GM13977 (cell line): ENCODE measurements at places on chromosomes 16 and 17.
A peak's percentile ranks its signal among the peaks of the same experiment; 100 is the strongest.

DNA sequence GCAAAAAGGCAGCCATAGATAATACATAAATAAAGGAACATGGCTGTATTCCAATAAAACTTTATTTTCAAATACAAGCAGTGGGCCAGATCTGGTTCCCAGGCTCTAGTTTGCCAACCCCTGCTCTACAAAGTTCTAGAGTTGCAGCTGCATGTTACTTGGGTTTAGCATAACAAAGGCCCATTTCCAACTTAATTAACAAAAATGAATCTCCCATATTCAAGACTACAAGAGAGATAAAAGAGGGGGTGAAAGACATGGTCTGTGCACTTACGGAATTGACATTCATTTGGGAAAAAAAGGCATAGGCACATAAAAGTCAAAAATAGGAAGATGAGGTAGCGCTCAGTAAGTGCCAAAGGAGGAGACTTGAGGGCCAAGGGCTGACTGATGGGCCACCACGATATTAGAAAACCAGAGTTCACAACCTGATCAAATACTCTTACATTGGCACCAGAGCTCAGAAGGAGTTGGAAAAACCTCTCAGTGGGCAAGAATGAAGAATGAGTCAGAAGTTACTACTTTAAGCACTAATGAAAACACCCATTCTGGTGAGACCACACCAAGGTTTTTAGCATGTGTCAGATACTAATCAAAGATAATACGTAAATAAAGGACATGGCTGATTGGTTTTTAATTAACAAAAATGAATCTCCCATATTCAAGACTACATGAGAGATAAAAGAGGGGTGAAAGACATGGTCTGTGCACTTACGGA lies 164.0 kb downstream of the VPS53 start:
- DNase-seq, result no peak

DNA sequence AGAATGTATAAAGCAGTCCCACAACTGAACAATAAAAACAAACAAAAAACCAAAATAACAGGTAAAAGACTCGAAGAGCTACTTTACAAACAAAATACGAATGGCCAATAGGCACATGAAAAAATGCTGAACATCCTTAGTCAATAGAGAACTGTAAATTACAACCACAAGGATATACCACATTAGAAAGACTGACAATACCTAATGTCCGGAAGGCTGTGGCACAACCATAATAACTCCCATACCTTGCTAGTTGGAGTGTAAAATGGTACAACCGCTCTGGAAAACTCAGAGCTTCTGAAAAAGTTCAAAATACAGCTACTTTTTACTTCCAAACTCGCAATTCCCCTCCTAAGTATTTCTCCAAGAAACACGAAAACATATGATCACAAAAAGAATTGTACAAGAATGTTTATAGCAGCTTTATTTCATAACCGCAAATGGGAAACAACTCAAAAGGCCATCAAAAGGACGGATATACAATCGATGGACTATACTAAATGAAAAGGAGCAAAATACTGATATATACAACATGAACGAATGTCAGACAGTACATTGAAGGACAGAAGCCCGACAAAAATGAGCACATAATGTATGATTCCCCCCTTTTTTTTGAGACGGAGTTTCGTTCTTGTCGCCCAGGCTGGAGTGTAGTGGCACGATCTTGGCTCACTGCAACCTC lies 2.3 kb downstream of the TP53 start:
- DNase-seq, result no peak

DNA sequence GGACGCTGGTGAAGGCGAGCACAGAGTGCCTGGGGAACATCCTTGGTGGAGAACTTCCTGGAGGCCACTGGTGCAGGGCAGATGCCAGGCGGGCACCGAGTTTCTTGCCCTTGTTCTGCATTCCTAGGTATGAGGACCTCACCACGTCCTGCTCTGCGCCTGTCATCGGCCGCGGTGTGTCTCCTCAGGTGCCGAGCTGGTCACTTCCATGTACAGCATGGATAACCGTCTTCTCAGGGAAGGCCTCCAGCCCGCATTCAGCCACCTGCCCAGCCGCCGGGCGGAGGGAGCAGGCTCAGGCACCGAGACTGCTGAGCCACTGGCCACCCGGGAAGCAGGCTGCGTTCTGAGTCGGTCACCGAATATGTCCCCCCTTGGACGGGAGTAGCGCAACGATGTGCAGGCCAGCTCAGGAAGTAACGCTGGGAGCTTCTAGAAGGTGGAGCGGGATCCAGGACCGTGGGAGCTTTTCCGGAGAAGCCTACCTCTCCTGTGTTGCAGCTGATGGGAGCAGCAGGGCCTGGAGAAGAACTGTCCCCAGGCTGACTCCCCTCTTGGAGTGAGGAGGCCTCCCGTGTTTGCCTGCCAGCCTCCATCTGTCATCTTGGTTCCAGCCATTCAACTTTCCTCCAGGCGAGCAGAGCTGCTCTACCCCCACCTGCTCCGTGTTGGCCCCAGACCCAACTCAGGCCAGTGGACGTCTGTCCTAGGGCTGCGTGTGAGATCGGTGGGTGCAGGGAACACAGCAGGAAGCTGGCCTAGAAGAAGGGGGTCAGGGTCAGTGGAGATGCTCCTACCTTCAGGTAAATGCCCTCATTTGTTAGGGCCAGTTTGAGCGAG lies 2.1 kb upstream of the BAIAP2 start:
- no peak for DNase-seq

DNA sequence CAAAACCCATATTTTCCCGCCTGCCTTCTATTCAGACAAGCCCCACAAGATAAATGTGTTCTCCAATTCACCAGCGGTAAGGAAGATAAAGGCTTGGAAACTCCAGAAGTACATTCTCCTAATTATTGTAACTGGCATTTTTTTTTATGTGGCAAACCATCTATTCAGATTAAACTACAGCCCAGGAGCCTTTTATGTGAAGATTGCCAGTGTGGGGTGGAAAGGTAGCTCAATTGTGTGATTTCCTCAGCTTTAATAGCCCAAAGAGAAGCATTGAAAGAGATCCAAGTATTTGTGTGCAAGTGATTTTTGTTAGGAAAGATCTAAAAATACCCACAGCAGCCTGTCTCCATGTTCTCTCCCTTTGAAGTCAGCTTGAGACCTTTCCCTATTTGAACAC lies 451.4 kb upstream of the CCL2 start:
- DNase-seq, result no peak

GRCh38 chr17:69588316-69588715 lies 173.8 kb downstream of the MAP2K6 start:
- DNase-seq, result no peak

DNA sequence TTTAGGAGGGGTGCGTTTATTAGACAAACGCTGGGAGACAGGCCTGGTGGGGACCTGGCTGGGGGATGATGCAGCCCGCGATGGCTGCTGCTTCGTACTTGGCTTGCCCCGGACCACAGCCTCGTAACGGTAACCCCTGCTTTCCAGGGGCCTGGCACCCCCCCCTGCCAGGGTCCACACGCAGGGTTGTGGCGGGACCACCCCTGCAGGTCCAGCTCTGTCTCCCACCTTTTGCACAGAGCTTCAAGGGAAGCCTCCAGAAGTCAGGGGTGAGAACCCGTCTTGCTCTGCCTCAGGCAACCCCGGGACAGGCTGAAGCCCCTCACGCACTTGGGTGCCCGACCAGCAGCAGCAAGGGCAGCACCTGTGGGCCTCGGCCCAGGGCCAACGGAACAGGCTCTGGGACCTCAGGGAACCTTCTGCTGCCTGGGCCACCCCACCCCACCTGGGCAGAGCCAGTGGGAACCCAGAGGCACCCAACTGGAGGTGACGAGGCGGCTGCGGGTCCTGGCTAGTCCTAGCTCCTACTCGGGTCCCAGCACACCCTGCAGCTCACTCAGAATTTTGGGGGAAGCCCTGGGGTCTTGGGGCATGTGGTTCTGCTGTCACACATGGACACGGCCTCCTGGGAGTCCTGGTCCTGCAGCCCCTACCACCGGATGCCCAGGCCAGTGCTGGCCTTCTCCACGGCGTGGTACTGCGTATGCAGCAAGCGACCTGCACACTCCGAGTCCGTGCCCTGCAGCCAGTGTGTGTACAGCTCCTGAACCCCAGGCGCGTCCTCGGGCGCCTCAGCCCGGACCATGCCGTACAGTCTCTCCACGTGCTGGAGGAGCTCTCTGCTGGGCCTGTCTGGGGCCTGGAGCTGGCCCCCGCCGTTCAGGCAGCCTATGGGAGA lies 3.1 kb downstream of the HAGHL start:
- no peak for DNase-seq

- no peak for DNase-seq
Measured at GRCh38 chr17:8413328-8413727, 15.7 kb upstream of the RNF222 start.

- DNase-seq, result no peak
Measured at GRCh38 chr17:48894886-48895285, 2.3 kb downstream of the ATP5MC1 start.

DNA sequence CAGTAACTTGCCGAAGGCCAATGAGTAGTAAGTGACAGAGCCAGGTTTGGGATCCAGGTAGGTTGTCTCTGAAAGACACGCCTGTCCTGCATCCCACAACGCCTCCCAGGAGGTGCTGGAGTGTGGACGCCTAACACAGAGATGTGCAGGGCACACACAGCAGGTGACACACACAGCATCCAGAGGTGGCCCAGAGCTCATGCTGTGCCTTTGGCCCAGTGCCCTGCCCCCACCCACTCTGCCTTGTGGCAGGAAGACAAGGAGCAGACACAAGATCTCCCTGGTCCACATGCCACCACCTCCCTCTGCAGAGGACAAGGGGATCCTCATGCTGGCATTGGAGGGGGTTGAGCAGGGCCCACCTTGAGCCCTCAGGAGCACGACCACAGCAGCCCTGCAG lies 14.7 kb upstream of the STH start:
- DNase-seq, result no peak

DNA sequence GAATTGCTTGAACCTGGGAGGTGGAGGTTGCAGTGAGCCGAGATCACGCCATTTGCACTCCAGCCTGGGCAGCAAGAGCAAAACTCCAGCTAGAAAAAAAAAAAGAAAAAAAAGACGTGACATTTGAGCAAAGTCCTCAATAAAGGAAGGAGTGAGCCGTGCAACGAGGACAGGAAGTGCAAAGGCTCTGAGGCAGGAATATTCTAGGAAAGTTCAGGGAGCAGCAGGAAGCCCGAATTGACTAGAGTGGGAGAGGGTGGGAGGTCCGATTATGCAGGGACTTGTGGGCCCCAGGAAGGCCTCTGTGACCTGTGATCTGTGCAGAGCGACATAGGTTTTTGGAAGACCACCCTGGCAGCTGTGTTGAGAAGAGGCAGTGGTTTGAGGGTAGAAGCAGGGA lies 8.6 kb upstream of the LASP1NB start:
- no peak for DNase-seq

DNA sequence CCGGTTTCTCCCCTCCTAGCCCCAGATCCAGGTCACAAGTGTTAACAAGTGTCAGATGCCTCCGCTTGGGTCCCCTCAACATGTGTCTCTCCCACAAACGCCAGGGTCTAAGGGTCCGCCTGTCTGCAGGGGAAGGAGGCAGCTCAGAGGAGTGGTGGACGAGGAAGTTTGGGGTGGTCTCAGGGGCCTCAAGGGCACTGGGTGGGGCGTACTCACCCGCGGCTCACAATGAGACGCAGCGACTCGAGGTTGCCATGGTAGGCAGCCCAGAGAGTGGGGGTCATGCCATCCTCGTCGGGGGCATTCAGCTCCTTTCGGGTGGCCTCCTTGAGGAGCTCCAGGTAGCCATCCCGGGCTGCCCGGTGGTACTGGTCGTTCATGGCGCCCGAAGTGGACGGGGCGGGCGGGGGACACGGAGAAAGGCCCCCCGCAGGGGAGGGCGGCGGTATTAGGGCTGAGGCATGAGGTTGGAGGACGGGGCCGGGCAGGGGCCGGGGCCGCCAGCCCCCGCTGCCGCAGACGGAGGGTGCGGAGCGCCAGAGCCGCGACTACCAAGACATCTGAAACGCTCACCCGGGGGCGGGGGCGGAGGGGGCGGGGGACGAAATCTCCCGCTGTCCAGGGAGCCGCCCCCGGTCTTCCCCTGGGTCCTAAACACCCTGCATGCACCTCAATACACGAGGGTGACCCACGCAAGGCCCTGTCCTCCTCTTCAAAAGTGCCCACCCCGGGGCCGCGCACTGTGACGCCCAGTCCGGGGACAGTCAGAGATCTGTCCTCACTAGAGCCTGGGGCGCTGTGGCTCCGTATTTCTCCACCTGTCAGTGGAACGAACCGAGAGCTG lies at the start of gene USH1G:
Gene USH1G (minus strand): TSS at position 562 of the 844 bp plus-strand sequence. CDS start 182 bp downstream, at position 380.
- peak; percentile 84 for DNase-seq

- peak; percentile 58 for DNase-seq
Measured at GRCh38 chr16:11783319-11784037, 13.6 kb downstream of the ZC3H7A start.

- DNase-seq, result no peak
Measured at GRCh38 chr17:78921437-78921971, 3.7 kb downstream of the TIMP2 start.

GRCh38 chr17:82914375-82914774 lies 74.6 kb upstream of the ZNF750 start:
- no peak for DNase-seq

GRCh38 chr17:7711051-7711755 lies 6.2 kb downstream of the EFNB3 start:
- no peak for DNase-seq

DNA sequence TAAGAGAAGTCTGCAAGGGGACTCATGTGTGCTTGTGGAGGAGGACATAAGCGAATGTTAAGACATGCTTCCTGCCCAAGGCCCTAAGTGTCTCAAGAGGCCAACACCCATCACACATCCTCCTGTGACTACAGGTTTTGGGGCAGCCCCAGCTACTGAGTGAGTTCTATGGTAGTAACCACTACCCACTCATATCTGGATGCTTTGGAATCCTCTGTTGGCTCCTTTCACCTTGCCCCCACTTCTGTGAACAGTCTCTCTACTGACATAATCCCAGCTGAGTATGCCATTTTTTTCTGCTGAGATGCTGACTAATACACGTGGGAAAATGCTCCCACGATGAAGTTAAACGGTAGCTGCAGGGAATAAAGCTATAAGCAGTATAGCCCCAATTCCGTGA lies 153.5 kb downstream of the VPS53 start:
- DNase-seq, result peak; percentile 34

DNA sequence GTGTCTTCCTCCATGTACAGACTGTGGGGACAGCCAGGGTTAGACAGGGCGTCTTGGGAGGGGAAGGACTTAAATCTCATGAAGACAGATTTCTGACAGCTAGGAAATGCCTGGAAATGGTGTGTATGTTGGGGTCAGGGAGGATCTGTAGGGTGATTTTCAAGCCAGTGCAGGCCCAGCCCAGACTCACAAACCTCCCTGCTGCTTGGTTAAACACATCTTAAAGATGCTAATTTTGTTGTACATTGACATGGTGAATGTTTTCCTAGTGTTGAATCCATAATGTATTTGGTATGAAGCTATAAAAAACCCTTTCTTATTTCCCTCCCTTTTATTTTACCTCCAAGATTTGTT lies 238.3 kb downstream of the CCDC182 start:
- no peak for DNase-seq

DNA sequence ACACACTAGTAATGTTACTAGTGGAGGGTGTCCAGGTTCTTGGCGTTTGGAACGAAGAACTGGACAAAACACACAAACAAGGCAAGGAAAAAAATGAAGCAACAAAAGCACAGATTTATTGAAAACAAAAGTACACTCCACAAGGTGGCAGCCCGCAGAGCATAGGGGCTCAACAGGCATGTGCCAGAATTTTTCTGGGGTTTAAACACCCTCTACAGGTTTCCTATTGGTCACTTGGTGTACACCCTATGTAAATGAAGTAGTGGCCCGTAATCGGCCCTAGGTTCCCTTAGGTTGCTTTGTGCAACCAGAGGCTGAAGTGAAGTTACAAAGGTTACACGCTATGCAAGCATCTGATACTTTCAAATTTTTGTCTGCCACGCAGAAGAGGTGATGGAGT lies 8.1 kb downstream of the OR2C1 start:
- no peak for DNase-seq

- DNase-seq, result peak; percentile 5
Measured at GRCh38 chr17:57670769-57671569, 74.1 kb downstream of the CCDC182 start.
